ENCODE measurements at places on chromosomes 12 and 14. TPM values are rescaled to one million over a fixed set of nuclear protein-coding genes. Genes with fewer than 3 reads are reported as not detected.

GRCh38 chr12:126055521-126055920 is 990.3 kb downstream of the AACS start:
- no peak for DNase-seq

DNA sequence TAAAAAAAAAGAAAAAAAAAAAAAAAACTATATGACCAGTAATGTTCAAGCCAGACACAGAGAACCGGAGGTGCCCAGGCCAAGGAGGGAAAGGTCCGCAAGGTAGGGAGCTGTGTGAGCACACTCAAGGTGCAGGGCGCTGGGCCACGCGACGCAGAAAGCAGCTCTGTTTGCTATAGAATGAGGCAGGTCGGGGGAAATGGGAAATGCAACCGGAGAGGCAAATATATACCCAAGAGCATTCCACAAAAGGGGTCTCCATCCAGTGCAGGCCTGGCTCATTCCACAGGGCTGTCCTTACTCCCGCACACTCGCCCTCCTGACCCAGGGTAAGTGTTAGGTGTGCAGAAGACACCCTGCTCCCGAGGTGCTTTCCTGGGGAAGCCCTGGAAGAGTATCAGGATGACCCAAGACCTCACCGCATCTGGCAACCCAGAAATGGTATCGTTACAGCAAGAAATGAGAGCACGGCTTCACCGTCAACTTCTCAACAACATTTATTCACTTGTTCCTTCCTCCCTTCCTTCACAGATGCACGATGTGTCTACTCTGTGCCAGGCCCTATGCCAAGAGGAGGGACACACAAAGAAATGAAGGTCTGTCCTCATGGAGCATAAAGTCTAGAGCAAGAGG is 86.4 kb downstream of the BCL11B start:
- DNase-seq, result no peak

DNA sequence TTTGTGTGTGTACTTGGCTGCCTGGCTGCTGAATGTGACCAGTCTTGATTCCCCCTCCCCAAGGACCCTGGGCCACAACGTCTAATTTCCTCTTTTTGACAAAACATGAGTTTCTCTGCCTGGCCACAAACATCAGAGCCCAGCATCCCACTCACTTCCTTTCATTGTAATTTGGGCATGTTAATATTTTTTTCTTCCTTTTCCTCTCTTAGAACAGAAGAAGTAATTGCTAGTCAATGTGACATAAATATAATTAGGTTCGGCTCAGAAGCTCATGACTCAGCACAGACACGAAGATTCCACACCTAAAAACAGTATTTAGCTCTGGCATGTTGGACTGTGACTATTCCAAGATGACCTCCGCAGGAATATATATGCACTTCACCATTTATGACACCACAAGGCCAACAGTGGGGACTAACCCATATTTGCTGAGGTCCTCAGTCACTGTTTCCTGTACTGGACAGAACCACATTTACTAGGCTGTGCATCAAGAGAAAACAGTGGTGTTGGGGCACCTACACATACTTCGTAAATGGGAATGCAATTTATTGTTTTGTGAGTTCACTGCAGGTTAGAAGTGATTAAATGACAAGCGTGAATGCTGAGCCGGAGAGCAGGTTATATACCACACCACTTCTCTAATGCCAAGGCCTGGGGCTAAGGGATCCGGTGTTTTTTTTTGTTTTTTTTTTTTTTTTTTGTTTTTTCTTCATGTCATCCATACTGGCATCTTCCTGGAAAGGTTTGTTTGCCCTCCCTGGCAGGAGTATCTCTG is 4.2 kb downstream of the GSG1 start:
- DNase-seq, result peak; percentile 79

GRCh38 chr12:29207120-29207519 is 58.0 kb downstream of the FAR2 start:
- no peak for DNase-seq

DNA sequence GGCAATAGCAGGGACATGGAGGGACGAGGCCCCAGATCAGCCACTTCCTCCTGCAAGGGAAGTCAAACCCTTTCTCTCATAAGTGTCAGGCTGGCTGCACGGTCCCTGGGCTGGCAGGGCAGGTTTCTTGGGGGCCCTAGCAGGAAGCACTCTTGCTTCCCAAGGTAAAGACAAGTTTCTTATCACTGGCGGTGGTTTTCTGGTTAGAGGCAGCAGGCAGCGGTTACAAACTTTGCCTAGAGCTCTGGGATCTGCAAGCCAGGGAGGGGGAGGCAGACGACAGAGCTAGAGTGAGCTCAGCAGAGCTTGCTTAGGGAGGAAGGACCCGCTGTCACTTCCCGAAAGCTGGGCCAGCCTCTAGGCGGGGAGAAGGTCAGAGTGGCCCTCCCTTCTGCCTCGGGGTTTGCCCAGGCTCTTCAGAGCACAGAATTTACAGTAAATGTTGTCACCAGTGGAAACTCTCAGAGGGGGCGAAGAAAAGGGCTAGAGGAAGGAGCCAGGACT is 20.4 kb downstream of the BATF start:
- no peak for DNase-seq

DNA sequence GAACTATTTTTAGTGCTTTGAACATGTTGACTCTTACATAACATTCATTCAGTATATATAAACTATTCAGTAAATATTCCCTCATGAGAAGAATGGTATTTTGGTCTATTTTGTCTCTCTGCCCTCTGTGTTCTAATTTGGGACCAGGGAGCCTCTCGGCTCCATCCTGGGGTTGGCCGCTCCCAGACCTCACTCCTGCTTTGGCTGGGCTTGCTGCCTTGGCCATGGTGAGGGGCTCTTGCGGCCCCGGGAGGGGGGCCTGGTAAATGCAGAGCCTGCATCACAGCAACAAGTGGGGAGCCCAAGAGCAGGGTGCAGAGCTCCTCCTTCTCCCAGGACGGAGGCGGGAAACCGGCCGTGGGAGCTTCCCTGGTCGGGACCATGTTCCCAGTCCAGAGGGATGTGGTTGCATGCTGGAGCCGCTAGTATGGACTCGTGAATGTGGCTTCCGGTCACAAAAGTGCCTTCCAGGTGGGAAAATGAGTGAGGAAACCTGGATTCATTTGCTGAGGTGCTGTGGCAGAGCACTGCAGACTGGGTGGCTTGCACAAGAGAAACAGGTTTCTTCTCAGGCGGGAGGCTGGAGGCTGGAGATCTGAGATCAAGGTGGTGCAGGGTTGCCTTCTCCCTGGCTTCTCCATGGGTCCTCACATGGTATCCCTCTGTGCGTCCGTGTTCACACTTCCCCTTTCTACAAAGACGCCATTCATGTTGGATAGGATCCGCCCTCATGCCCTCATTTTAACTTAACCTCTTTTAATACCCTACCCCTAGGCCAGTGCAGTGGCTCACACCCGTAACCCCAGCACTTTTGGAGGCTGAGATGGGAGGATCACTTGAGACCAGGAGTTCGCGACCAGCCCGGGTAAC is 250.2 kb downstream of the CACNA1C start:
- DNase-seq, result no peak

DNA sequence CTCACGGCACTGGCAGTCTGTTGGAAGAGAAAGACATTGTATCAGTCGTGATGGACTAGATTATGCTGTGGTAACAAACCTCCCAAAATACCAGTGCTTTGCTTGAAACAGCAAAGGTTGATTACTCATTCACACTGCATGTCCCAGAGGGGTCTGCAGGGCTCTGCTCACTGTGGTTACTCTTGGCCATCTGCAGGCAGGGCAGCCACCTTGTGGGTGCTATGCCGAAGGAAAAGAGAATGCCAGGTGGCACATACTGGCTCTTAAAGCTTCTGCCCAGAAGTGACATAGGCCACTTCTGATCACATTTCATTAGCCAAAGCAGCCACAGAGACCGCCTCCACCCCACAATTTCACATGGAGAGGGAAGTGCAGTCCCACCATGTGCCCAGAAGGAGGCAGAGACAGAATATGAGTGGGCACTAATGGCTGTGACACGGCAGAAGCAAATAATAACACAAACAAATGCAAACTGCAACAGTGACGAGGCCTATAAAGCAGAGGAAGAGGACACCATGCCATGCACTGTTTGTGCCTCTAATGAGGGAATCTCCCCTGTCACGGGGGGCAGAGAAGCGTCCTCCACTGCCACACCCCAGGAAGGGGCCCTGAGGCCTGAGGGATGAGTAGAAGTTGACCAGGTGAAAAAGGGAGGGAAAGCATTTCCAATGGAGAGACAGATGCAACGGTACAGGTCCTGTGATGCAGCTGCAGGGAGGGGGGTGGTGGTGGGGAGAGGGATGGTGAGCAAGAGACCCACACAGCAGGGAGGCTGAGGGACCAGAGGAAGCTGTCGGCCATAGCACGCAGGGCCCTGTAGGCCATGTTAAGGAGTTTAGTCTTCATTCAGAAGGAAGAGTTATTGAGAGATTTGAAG is 51.7 kb upstream of the KICS2 start:
- DNase-seq, result no peak

DNA sequence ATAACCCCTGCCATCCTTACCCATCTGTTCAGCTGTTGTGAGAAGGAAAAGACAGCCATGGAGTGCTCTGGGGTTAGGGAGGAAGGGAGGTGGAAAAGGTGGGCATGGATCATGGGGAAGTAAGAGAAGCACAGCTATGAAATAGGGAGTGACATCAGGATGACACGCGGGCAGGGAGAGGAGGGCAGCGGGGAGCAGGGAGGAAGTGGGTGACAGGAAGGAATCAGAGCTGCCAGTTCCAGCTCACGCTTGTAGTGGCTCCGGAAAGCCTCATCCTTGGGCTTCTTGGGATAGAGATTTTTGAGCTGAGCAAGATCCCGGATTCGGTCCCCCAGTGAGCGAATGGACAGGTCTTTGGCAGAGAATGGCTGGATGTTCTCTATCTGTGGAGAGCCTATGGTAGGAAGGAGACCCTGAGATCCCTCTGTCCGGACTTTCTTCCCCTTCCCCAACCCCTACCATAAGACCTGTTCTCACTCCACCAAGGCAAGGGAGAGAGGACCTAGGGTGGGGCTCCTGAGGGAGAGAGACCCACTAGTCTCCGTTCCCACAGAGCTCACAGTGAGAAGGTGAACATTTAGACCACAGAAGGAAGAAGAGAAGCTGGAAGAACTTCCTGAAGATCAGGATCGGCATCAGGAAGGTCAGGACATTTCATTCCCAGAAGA is 10.3 kb downstream of the NAB2 start:
- no peak for DNase-seq

DNA sequence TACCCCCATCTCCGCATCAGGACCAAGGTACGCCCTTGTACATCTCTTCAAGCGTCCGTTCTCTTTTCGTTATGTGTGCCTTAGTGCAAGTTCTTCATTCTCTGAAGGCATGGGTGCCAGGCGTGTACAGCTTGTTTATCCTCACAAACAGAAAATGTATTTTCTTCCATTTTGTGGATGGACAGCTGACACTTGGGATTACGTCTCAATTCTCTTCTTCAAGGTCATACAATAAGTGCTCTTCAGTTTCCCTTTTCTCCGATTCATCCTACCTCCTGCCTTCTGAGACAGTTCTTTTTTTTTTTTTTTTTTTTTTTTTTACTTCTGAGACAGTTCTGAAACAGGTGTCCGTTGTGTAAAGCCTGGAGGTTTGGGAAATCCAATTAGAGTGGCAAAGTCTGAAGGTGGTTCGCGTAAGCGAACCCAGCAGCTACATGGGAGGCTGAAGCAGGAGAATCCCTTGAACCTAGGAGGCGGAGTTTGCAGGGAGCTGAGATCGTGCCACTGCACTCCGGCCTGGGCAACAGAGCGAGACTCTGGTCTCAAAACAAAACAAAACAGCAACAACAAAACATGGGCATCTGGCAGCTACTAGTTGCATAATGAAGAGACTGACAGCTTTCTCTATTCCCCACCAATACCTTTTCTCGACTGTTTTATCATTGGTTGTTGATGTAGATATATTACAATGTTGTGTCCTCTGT is 734 bp downstream of the COX6A1 start:
- DNase-seq, result no peak

DNA sequence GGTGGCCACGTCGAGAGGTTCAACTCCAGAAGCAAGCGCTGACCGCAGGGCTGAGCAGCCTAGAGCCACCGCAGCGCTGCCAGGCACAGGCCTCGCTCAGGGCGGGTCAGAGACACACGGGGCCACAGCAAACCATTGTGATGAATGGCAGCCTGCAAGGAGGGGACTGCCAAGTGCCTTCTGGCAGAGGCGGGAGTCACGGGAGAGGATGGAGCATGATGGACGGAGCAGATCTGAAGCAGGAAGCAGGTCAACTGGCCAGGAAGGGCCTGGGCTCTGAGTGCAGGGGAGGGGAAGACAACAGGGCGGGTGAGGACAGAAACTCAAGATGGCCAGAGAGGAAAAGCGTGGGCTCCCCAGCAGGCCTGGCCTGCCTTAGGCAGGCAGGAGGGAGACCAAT is 49.8 kb downstream of the CDC42BPB start:
- DNase-seq, result no peak

DNA sequence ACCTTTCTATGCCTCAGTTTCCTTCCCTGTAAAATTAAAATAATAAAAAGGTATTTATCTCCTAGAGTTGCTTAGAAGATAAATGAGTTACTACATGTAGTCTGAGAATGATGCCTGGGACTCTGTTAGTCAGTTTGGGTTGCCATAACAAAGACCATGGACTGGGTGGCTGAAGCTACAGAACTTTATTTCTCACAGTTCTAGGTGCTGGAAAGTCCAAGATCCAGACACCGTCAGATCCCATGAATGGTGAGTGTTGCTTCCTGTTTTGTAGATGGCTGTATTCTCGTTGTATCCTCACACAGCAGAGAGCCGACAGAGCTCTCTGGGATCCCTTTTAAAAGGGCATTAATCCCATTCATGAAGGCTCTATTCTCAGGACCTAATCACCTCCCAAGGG is 64.0 kb upstream of the LTA4H start:
- no peak for DNase-seq

GRCh38 chr14:105711841-105712460 is 185.6 kb downstream of the TMEM121 start:
- no peak for DNase-seq

DNA sequence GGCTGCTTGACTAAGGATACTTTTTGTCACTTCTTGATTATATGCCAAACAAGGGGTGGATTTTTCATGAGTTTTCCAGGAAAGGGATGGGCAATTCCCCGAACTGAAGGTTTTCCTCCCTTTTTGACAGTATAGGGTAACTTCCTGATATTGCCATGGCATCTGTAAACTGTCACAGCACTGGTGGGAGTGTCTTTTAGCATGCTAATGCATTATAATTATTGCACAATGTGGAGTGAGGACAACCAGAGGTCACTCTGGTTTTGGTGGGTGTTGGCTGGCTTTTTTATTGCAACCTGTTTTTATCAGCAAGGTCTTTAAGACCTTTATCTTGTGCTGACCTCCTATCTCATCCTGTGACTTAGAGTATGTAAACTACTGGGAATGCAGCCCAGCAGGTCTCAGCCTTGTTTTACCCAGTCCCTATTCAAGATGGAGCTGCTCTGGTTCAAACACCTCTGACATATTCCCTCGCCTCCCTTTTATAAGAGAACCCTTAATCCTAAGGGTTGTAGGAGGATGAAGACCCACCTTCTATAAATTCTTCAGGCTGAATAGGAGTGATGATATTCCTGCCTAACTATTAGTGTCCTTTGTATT is 471.2 kb downstream of the ATP23 start:
- no peak for DNase-seq

GRCh38 chr12:87120440-87120839 is 864.2 kb upstream of the MGAT4C start:
- no peak for DNase-seq

The OLR1 gene
- 1.2 TPM for total RNA-seq

The GPR68 gene
- total RNA-seq, result 6.6 TPM

The CD163 gene
- 96.0 TPM for total RNA-seq

The TSPAN19 gene
- not detected for total RNA-seq

The SOAT2 gene
- total RNA-seq, result not detected

The TOMM20L gene
- total RNA-seq, result not detected

The TRMT5 gene
- total RNA-seq, result 8.7 TPM
